Right lobe of liver (tissue), 6 donors: ENCODE measurements at places on chromosomes 2 and 18.

DNA sequence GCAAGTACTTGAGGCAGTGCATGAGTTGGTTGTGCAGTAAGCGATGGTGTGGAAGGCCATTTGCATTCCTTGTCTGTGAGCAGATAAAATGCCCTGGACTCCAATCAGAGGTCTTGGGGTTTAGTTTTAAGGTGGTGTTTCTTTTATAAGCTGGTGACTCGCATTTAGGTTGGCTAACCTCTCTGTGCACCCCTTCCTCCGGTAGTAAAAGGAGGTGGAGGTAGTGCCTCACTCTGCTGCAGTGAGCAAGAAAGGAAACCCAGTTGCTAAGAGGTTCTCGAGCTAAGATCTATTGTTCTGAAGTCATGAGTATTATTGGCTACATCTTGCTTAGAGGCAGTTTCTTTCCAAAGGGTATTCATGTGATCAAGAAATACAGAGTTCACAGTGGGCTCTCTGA, 74.3 kb upstream of the EML6 start:
- DNase-seq = no peak

GRCh38 chr2:37555457-37555856, 116.0 kb downstream of the CDC42EP3 start:
- no peak for DNase-seq

GRCh38 chr18:25306671-25307070, 45.3 kb downstream of the ZNF521 start:
- DNase-seq = no peak

DNA sequence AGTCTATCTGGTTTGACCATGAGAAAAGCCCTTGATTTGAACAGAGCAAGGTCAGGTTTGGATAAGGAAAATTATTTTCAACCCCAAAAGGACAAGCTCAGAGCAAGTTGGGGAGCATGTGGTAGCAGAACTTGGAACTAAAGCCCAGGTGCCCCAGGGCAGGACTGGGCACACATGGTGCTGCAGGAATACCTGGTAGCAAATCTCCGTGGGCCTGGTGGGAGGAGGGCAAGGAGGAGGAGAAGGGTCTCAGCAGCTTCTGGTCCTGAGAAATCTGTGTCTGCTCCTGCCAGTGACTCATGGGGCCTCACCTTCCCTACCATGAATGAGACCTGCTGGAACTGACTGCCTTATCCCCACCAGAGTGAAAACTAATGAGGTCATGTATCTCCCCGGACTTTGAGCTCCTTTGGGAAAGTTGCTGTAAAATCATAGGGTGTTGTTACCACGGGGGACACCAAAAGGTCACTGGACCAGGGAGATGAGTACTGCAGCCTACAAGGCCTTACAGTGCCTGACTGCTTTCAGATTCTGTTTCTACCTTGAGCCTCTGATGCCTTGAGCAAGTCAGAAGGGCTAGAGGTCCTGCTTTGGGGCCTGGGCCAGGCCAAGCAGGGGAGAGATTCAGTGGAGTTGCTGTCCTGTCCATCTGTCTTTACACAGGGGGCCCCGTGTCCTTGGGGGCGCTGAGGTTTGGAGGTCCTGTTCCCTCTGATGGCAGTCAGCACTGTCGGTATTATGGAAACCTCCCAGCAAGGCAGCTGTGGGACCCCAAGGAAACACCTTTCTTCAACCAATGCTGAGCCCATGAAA, 304.0 kb downstream of the MYCN start:
- DNase-seq = no peak

- DNase-seq = no peak
Observed at GRCh38 chr2:188922191-188922590, 52.0 kb upstream of the COL3A1 start.

DNA sequence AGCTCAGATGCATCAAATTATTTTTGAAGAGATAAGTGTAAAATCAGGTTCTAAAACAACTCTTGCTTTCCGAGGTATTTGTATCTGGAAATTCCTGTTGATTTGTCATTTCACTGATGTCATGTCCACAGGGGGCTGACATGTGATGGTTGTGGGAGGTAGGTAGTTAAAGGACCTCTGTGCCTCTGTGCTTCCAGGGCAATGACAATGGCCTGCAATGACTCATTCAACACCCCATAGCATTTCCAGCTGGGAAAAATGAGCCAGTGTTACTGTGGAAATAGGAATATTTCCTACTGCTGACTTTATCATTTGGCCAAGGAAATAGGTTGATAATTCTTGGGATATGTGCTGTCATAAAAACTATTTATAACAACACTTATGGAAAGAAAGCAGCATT, 86.2 kb upstream of the CCDC195 start:
- no peak for DNase-seq

DNA sequence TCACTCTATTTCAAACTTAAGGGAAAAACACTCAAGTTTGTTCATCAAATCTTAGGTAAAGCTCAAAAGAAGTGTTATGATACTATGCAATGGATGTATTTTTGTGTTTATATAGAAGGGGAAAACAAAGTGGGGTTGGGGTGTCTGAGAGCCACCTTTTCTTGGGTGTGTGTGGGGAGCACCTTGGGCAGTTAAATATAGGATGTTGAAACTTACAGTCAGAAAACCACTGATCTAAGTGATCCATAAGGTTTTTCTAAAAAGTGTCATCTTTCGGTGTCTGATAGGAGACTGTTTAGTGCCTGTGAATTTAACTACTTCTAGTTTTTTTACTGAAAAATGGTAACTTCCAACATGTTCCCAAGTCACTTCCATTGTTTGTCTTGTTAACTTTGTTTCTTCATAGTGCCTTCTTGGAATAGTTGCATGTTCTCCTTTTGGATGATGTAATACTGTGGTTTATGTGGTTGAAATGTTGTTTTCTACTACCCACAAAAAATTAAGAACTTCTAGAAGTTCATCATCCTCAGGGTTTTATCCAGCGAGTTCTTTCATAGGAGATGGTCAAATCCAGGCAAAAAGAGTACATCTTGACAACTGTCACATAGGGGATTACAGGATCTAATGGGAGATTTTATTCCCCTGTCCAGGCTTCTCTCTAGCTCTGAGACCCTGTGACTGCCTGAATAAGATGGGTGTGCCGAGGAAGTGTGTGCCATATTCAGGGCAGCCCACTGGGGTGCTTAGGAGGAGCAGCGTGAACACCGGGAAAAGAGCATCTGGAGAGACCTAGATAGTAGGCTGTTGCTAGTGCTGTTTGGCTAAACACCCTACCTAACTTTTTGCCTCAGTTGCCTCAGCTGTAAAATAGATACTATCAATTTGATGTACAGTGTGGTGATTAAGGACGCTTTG, 46.2 kb downstream of the CAB39 start:
- DNase-seq = no peak

DNA sequence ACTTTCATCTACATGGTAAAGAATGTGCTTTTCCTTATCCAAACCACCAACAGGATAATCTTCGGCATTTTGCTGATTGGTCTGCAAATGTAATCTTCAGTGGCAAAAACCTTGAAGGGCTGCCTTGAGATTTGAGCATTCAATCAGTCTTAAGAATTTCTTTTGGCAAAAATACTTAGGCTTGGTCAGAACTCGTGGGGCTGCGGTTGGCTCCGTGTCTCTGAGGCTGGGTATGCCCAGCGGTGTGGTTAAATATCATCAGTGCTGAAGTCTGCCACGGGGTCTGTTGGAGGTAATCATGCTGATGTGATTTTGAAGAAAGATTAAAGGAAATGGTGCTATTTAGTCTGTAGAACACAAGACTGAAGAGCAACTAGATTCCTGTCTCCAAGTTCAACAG, 262.6 kb downstream of the EN1 start:
- no peak for DNase-seq

- DNase-seq = no peak
Observed at GRCh38 chr2:62215306-62216064, 19.6 kb downstream of the B3GNT2 start.

GRCh38 chr18:58370612-58371011, 258.3 kb downstream of the ALPK2 start:
- DNase-seq = no peak
